ENCODE measurements at places on chromosomes 12 and 14.

DNA sequence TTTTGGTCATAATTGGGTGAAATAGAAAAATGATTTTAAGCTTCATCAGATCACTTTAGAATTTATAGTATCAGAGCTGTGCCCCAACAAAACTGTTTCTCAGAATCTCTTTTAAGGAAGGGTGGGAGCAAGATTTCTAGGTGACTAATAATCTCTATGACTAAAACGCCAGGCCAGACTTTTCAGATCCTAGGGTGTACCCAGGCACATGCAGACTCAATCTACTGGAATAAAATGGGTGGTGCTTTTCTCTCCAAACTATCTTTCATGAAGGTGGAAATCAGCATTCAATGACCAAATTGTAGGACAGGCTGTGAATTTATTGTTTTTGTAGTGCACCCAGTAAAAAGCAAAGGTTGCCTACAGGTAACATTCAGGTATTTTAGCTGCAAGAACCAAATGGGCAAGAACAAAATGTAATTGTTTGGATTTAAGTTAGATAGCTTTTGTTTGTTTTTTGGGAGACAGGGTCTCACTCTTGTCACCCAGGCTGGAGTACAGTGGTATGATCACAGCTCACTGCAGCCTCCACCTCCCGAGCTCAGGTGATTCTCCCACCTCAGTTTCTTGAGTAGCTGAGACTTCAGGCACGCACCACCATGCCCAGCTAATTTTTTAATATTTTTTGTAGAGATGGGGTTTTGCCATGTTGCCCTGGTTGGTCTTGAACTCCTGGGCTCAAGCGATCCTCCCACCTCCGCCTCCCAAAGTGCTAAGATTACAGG lies 49.5 kb downstream of the PPP2R5C start:
- DNase-seq, result no peak

DNA sequence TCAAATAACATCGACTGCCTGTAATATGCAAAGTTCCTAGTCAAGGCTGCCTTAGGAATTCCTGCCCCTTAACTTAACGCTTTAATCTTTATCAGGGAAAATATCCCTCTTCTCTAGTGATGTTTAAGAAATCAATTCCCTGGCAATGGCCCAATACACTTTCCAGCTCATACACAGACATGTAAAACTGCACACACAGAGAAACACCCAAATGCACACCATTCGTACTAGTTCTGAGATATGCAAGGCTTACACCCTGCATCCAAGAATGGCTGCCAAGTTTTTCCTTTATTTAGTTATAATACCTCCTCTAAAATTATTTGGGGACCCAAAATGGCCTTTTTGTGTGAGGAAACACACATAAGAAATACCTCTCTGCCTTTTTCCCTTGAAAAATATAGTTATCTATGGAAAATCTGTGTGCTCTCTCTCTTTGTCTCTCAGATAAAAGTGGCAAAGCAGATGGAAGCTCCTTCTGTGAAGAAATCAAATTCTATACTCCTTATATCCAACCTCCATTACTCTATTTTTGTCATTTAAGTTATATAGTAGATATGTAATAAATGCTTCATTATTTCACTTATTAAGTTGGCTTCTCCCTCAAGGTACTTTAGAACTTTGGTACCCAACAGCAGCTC lies 120.0 kb upstream of the MDM1 start:
- DNase-seq, result no peak

- no peak for DNase-seq
Observed at GRCh38 chr12:10289005-10289754, 18.5 kb upstream of the KLRD1 start.

DNA sequence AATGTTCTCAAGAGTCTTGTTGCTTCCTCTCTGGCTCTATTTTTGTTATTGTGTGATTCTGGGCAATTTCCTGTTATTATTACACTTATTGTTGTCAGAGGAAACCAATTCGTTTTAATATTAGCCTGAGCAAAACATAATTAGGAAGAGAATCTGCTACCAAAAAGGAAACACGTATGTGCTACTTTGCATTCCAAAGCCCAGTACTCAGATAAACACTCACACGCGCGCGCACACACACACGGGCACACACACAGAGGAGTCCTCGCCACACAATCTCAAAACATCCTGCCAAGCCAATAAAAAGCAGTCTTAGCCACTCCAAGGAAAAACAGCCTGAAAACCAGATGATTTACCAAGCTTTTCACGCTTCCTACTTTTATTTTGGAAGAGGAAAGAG lies 400.7 kb downstream of the NUAK1 start:
- DNase-seq, result no peak

DNA sequence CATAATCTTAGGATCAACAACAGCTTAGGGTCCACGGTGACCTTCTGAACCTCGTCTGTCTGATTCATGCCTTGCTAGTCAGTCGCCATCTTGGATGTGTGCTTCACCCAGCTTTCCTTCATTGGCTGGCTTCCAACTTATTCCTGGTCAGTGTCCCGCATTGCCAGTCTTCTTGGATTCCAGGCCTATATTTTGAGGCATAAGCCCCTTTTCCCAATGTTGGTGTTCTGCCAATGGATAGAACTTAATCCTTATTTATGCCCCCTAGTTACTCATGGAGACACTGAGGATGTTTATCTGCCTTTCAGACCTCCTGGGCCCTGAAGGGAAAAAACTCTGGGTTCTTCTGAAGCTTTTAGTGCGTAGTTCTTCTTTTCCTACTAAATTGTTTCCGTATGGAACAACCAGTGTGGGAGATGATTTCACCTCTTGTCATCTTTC lies 5.8 kb downstream of the JDP2 start:
- DNase-seq, result no peak

- no peak for DNase-seq
Observed at GRCh38 chr12:56991319-56992246, 14.8 kb downstream of the ZBTB39 start.

DNA sequence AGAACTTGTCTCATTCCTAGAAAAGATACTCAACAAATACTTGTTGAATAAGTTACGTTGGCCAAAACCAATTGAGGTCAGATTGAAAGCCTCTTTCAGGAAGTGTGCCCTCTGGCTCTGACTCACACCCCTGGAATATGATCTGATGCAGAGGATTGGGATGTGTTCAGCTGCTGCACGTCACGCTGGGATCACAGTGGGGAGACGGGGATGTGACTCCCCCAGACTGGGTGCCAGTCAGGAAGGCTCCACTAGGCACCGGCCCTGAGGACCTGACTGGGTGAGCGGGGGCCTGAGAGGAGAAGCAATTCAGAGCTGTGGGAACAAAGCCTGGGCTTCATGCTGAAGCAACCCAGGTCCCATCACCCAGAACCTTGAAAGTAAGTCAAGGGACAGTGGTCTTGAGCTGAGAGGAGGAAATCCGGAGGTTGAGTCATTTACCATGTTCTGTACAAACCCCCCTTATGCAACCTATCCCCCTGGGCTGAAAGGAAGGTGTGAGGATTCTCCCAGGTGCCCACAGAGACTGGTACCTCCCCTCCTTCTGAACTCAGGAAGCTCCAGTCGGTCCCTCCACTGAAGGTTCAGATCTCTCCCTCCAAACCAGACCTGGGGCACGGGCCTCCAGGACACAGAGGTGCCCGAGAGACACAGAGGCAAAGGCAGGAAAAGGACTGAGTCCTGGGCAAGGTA lies 3.9 kb downstream of the CEBPE start:
- DNase-seq, result no peak

DNA sequence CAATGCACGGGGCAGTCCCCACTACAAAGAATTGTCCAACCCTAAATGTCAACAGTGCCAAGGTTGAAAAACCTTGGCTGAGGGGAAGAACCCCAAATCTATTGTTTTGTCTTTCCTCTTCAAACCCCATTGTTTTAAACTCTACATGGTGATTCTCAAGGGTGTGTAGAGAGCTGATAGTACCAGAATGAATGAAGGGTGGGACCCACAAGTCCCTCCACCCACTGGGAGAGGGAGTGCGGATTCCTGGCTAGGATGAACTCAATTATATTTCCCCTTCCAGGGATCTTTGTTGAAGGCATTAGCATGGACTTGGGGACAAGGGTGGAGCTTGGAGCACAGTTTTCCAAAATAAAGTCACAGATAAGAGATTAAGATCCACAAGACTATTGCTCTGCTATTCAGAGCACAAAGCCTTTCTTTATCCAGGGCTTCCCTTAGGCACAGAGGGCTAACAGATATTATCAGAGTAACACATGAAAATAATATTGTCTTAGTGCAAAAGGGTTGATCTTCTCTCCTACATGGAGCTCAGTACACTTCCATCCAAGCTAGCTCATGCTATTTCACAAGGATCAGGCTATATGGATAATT lies 755.1 kb upstream of the TBX3 start:
- DNase-seq, result no peak

- no peak for DNase-seq
Observed at GRCh38 chr12:55937981-55938380, 7.0 kb downstream of the DGKA start.

- DNase-seq, result no peak
Observed at GRCh38 chr12:1281683-1282366, 290.8 kb downstream of the ERC1 start.

GRCh38 chr12:75978677-75979076 lies 52.9 kb downstream of the PHLDA1 start:
- DNase-seq, result no peak
